ENCODE measurements at places on chromosomes 13 and 19. TPM values are rescaled to one million over a fixed set of nuclear protein-coding genes. Genes with fewer than 3 reads are reported as not detected.
A peak's percentile ranks its signal among the peaks of the same experiment; 100 is the strongest.

Gene UBL5
- 643 TPM for polyA plus RNA-seq

Gene APOC1
- polyA plus RNA-seq: 4.7 TPM

Gene POLR1G
- 11.3 TPM for polyA plus RNA-seq

Gene ACTMAP
- polyA plus RNA-seq: 6.6 TPM

Gene PLK5
- polyA plus RNA-seq: 0.35 TPM

Gene PPP5C
- polyA plus RNA-seq: 51.7 TPM

Gene ZNF471
- 4.0 TPM for polyA plus RNA-seq

Gene CYTH2
- polyA plus RNA-seq: 41.0 TPM

Gene PLPPR3
- not detected for polyA plus RNA-seq

DNA sequence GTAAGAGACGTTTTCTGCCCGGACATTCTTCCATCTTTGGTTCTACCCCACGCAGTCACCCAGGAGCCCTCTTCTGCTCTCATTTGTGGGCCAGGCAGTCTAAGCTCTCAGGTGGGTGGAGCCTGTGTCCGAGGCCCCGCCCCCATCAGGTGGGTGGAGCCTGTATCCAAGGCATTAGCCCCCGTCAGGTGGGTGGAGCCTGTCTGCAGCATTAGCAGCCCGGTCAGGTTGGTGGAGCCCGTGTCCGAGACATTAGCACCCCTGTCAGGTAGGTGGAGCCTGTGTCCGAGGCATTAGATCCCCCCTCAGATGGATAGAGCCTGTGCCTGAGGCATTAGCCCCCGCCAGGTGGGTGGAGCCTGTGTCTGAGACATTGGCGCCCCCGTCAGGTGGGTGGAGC lies 45.5 kb upstream of the C13orf46 start:
- H3K36me3 ChIP-seq: no peaks in the 10 kb centered on the region
- H3K4me1 ChIP-seq: no peaks in the 10 kb centered on the region
- H3K27ac ChIP-seq: no peak overlapping the region

DNA sequence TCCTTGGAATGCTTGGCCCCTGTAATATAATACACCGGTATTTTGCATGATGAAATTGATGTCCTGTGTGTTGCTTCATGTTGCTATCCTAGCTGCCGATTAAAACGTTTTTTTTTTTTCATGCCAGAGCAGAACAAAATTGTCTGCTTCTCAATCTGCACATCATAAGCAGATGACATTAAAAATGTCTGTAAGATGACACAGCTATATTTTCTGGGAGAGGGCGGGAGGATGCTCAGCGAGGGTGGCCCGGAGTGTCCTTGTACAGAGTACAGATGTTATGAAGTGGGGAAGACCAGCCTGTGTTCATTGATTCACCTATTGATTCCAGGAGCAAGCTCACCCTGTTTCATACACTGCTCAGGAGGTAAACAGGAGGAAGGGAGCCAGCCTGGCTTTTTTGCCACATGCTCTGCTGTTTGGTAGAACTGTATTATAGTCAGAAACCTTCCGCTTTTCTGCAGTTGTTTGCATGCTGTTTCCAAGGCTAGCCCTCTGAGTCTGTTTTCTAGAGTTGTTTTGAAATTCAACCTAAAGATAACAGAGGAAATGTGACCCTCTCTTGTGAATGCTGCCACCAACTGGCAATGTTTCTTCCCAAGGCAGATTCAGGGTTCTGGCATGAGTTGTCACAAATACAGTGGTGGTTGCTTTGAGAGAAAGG lies 4.7 kb upstream of the IRS2 start:
- H3K4me3 ChIP-seq: no peak overlapping the region
- no peak overlapping the region for H3K27ac ChIP-seq
- no peaks in the 10 kb centered on the region for H3K36me3 ChIP-seq

- H3K27me3 ChIP-seq: peaks cover 2% of the 10 kb centered on the region
- H3K36me3 ChIP-seq: no peaks in the 10 kb centered on the region
- peaks cover 34% of the 10 kb centered on the region for H3K4me1 ChIP-seq
- peak overlapping the region; percentile 84 for H3K27ac ChIP-seq
- H3K4me3 ChIP-seq: peak overlapping the region; percentile 82
These were observed 594 bp downstream of the URI1 start for GRCh38 chr19:29942404-29943261.

- H3K27me3 ChIP-seq: no peaks in the 10 kb centered on the region
- no peaks in the 10 kb centered on the region for H3K36me3 ChIP-seq
- H3K27ac ChIP-seq: no peak overlapping the region
- no peaks in the 10 kb centered on the region for H3K4me1 ChIP-seq
These were observed 1215.9 kb downstream of the UQCRFS1 start for GRCh38 chr19:27997069-27997468.

DNA sequence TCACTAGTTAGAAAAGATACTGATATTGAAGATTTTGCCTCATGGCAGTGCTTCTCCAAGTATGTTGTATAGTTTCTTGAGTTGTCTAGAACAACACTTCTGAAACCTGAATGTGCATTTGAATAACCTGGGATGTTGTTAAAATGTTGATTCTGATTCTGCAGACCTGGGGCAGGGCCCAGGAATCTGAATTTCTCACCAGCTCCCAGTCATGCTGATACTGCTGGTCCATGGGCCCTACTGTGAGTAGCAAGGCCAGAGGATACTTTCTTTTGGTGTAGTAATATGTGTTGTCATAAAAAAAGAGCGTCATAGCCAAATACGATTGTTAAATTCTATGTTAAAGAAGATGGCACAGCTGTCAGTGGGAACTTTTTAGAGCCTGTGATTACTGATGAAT lies 41.6 kb upstream of the C1QTNF9 start:
- peak overlapping the region; percentile 9 for H3K27ac ChIP-seq
- no peak for DNase-seq
- H3K36me3 ChIP-seq: no peaks in the 10 kb centered on the region
- no peaks in the 10 kb centered on the region for H3K4me1 ChIP-seq
- peak overlapping the region; percentile 35 for H3K4me3 ChIP-seq

- no peaks in the 10 kb centered on the region for H3K36me3 ChIP-seq
- H3K27me3 ChIP-seq: no peaks in the 10 kb centered on the region
- H3K4me1 ChIP-seq: peaks cover 7% of the 10 kb centered on the region
- no peak for DNase-seq
- H3K27ac ChIP-seq: peak overlapping the region; percentile 91
These were observed 47.1 kb downstream of the TGDS start for GRCh38 chr13:94548821-94549231.

DNA sequence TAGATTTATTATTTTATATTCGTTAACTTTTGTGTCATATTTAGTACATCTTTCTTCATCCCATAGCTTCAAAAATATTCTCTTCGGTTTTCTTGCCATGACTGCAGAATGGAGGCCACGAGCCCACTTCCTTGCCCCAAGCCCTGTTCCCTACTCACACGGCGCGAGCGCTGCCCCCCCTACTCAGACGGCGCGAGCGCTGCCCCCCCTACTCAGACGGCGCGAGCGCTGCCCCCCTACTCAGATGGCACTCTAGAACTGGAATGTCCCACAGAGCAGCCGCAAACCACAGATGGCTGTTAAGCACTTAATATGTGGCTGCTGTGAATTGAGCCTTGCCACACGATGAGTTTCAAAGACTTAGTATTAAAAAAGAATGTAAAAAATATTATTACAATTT lies 102.2 kb upstream of the PEG3 start:
- H3K27me3 ChIP-seq: no peaks in the 10 kb centered on the region
- no peak overlapping the region for H3K4me3 ChIP-seq
- H3K36me3 ChIP-seq: no peaks in the 10 kb centered on the region

DNA sequence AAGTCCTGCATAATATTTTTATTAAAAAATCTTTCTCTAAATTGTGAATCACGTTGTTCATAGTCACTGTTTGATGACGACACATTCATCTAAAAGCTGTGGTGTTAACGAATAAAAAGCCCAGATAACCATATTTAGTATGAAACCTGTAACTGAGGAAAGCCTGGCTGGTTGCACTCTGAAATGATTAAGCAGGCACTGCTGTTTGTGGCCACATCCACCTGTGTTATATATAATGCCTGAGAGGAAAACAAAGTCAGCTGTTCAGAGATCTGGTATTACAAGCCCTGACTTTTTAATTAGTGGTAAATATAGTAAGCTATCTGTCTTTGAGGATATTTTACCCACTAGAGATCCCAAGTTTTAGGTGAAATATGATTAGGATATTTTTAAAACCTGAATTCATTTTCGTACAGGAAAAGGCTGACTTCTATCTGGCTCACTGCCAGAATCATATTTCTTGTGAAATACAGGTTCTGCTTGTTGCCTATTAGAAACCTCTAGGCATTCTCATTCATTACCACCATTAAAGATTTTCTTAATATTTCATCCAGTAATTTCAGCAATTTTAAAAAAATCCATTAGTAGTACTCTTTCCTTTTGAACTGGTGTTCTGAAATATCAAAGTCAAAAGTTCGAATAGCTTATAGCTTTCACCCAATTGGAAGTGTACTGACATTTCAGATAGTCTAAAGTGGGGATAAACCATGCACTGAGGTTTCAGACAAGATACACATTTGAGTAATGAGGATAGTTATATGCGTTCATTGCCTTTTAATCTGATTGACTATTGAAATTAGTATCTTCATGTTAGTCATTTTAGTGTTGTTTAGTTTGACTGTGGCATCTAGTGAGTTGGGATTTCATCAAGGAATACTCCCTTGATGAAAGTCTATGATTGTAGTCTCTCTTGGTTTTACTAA lies 79.7 kb downstream of the LMO7 start:
- no peaks in the 10 kb centered on the region for H3K36me3 ChIP-seq
- peak overlapping the region; percentile 71 for H3K27ac ChIP-seq
- DNase-seq: no peak
- H3K4me1 ChIP-seq: peaks cover 14% of the 10 kb centered on the region
- H3K4me3 ChIP-seq: no peak overlapping the region

- H3K36me3 ChIP-seq: no peaks in the 10 kb centered on the region
- no peak overlapping the region for H3K27ac ChIP-seq
- H3K27me3 ChIP-seq: no peaks in the 10 kb centered on the region
- H3K4me3 ChIP-seq: peak overlapping the region; percentile 31
These were observed 1395.8 kb downstream of the EFNB2 start for GRCh38 chr13:105139380-105140285.

GRCh38 chr13:84265257-84265764 lies 383.0 kb upstream of the SLITRK1 start:
- H3K27ac ChIP-seq: no peak overlapping the region
- H3K36me3 ChIP-seq: no peaks in the 10 kb centered on the region
- DNase-seq: no peak
- no peaks in the 10 kb centered on the region for H3K4me1 ChIP-seq
